Spinal cord (tissue), 10 donors: ENCODE measurements at places on chromosomes 7 and 10. TPM values are rescaled to one million over a fixed set of nuclear protein-coding genes. Genes with fewer than 3 reads are reported as not detected.

- H3K4me1 ChIP-seq: no peaks in the 10 kb centered on the region
- H3K27me3 ChIP-seq: no peaks in the 10 kb centered on the region
- DNase-seq: no peak
- no peak overlapping the region for H3K27ac ChIP-seq
Measured at GRCh38 chr7:117692338-117692737, 180.9 kb downstream of the CTTNBP2 start.

CLDN12 gene
- 52.3 TPM for total RNA-seq

DNA sequence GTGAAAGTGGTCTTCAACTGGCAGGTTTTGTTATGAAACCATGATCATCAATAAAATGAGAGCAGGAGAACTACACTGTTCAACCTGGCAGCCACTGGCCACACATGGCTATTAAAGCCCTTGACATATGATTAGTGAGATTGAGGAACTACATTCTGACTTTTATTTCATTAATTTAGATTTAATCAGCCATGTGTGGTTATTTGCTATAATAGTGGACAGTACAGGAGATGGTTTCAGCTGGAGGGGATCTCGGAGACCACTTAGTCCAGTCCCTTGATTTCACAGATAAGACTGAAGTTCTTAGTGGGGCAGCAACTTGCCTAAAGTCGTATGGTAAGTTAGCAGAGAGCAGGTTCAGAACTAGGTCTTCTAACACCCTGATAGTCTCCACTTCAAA is 111.7 kb upstream of the BMPER start:
- no peak for DNase-seq
- no peak overlapping the region for H3K4me3 ChIP-seq
- H3K27me3 ChIP-seq: no peaks in the 10 kb centered on the region
- H3K27ac ChIP-seq: no peak overlapping the region

- H3K4me1 ChIP-seq: peaks cover 9% of the 10 kb centered on the region
- H3K27ac ChIP-seq: no peak overlapping the region
- no peaks in the 10 kb centered on the region for H3K27me3 ChIP-seq
- peak; percentile 81 for DNase-seq
Measured at GRCh38 chr7:91034459-91035368, 229.5 kb upstream of the FZD1 start.

CLDN4 gene
- 2.6 TPM for total RNA-seq

GRCh38 chr7:23294549-23295400 is 4.4 kb upstream of the MALSU1 start:
- no peaks in the 10 kb centered on the region for H3K36me3 ChIP-seq
- no peak overlapping the region for H3K27ac ChIP-seq
- no peak for DNase-seq
- H3K4me3 ChIP-seq: no peak overlapping the region
- peaks cover 2% of the 10 kb centered on the region for H3K4me1 ChIP-seq

PPIA gene
- 1,903 TPM for total RNA-seq

VSTM2A gene
- total RNA-seq: 124 TPM

- no peaks in the 10 kb centered on the region for H3K27me3 ChIP-seq
- H3K36me3 ChIP-seq: peaks cover 26% of the 10 kb centered on the region
- no peak overlapping the region for H3K4me3 ChIP-seq
- H3K4me1 ChIP-seq: peaks cover 6% of the 10 kb centered on the region
- no peak for DNase-seq
Measured at GRCh38 chr7:44396496-44396895, 71.1 kb upstream of the CAMK2B start.

GRCh38 chr7:158403013-158403821 is 184.4 kb downstream of the PTPRN2 start:
- H3K27me3 ChIP-seq: no peaks in the 10 kb centered on the region
- H3K4me1 ChIP-seq: peaks cover 28% of the 10 kb centered on the region
- H3K4me3 ChIP-seq: no peak overlapping the region

DNA sequence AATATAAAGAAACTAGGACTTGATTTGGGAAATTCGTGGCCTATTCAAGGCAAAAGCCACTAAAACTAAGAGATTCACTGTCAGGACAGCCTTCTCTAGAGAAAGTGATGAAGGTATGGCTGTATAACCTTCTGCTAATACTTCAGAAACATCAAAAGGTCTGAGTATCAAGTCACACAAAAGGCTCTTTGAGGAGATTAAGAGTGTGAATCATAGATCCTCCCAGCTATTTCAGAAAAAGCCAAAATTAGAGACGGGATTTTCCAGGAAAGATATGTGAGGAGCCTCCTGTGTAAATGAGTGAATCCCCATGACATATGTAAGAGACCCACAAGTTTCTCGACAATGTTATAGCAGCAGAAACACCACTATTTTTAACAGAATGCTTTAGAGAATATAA is 56.2 kb downstream of the UBE3C start:
- H3K36me3 ChIP-seq: peaks cover 17% of the 10 kb centered on the region
- no peak overlapping the region for H3K4me3 ChIP-seq
- no peak overlapping the region for H3K27ac ChIP-seq
- DNase-seq: no peak
- no peaks in the 10 kb centered on the region for H3K27me3 ChIP-seq

INSIG1 gene
- total RNA-seq: 136 TPM

DNA sequence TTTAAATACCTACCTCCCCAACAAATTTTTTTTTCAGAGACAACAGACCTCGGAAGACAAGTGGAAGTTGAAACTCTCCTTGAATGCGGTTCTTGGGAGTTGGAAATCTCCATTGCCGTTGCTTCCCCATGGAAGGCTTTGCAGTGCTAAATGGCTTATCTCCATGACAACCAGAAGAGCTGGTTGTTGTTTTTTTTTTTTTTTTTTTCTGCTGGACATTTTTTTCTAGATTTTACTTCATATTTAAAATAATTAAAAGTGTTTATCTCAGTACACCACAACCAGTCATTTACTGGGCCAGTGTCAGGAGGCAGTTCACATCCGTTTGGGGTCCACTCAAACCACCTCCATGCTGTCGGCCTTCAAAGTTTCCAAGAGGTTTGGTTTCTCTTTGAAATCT is 348.5 kb upstream of the PRKCQ start:
- H3K27me3 ChIP-seq: no peaks in the 10 kb centered on the region
- H3K4me1 ChIP-seq: no peaks in the 10 kb centered on the region
- no peak overlapping the region for H3K27ac ChIP-seq
- DNase-seq: no peak
- no peak overlapping the region for H3K4me3 ChIP-seq

GRCh38 chr7:123624527-123625183 is 23.0 kb downstream of the ASB15 start:
- no peak overlapping the region for H3K27ac ChIP-seq
- no peak for DNase-seq
- no peaks in the 10 kb centered on the region for H3K36me3 ChIP-seq
- H3K4me3 ChIP-seq: no peak overlapping the region

DNAJB12 gene
- 36.8 TPM for total RNA-seq

GRCh38 chr10:63935705-63936104 is 414.5 kb downstream of the REEP3 start:
- H3K4me3 ChIP-seq: no peak overlapping the region
- DNase-seq: no peak
- H3K27ac ChIP-seq: no peak overlapping the region
- no peaks in the 10 kb centered on the region for H3K4me1 ChIP-seq
- no peaks in the 10 kb centered on the region for H3K27me3 ChIP-seq

CELF2 gene
- 46.2 TPM for total RNA-seq

DNA sequence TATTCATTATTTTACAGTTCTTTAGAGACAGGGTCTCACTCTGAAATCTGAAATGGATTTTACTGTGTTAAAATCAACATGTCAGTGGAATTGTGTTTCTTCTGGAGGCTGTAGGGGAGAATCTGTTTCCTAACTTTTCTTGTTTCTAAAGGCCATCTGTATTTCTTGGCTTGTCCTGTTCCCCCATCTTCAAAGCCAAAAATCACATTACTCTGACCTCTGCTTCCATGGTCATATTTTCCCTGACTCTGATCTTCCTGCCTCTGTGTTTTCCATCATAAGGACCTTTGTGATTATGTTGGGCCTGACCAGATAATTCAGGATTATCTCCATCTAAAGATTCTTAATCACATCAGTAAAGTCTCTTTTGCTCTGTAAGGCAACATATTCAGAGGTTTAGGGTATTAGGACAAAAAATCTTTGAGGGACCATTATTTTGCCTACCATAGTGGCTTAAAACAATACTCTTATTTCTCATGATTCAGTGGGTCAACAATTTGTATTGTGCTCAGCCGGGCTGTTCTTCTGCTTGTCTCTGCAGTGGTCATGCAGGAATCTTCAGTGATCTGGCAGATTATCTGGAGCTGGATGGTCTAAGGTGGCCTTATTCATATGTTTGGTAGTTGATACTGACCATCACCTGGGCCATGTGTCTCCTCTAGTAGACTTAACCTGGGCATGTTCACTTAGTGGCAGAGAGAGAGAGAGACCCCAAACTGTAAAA is 5.7 kb downstream of the ANLN start:
- no peak overlapping the region for H3K27ac ChIP-seq
- no peaks in the 10 kb centered on the region for H3K27me3 ChIP-seq
- no peaks in the 10 kb centered on the region for H3K4me1 ChIP-seq
- no peak overlapping the region for H3K4me3 ChIP-seq
- peaks cover under 1% of the 10 kb centered on the region for H3K36me3 ChIP-seq
- DNase-seq: no peak
